ENCODE measurements at places on chromosomes 1 and 21.

DNA sequence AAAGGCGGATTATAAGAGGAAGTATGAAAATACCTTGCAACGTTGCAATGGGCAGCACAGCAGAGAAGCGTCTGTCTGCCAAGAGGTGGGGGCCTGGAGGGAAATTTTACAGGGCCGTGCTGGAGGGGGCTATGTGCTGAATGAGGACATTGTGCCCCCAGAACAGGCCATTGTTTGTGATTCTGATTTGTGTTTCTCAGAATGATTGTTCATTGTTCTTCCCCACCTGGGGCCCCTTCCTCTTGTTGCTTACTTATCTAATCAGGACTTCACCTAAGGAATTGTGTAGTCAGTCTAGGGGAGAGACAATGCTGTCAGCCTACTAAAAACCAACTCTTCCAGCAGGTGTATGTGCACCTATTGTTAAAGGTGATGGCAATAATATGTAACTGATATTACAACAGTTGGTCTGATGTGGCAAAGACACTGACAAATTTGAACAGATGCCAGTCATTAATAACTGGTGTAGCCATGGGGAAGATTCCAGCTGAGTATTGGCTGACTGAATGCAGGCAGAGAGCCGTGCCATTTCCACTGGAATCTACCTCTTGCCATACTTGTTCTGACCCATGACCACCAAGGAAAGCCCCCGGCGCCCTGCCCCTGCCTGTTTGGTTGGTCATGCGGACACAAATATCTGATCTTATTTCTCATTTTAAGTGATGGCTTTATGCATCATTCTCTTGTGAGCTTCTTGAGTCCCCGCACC lies 45.2 kb upstream of the PSEN2 start:
- DNase-seq = no peak

- no peak for DNase-seq
These were observed 548.6 kb downstream of the LTN1 start for GRCh38 chr21:28444111-28444510.

- DNase-seq = no peak
These were observed 17.1 kb upstream of the SRP9 start for GRCh38 chr1:225760531-225760930.

DNA sequence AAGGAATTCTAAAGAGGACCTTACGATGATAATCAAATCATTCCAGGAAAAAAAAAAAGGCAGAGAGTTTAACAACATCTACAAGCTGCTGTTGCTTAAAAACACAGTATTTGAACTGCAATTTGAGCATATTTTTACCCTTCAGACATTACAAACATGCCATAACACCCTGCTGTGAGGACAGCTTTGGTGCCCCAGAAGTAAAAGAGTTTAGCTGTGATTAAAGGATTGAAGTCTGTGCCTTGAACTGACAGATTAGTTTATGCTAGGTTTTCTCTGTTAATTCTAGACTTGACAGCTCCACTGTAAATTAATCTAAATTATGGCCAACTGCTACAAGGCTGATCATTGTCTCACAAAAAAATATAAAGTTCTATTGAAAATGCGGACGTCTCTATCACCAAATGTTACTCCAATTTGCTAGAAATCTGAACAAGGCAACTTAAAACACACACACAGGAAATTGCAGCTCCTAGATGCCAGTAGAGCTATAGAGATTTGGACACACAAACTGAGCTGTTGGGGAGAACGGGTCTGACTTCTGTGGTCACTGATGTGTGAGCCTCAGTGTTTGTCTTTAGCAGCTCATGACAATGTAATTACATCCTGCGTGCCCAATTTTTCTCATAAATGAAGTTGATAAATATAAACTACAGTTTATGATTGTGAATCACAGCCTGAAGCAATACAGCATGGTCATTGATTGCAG lies 217.9 kb downstream of the NTNG1 start:
- no peak for DNase-seq

GRCh38 chr1:94901841-94902240 lies 25.1 kb downstream of the CNN3 start:
- no peak for DNase-seq

DNA sequence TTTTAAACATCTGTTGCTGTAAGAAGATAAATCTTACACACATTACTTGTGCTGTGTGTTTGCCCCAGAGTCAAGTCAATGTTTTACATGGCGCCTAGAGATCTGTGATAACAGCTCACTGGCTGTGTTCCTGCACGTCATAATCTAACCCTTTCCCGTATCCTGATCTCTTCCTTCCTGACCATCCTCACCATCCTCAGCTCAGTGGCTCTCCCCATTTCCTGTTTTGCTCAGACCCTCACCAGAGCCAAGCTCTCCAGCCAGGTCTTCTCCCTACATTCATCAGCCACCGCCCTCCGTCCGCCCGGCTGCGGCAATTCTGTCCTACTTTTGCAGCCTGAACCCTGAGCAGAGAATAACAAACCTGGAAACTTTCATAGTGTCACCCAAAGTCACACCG lies 824.7 kb downstream of the USP25 start:
- no peak for DNase-seq

DNA sequence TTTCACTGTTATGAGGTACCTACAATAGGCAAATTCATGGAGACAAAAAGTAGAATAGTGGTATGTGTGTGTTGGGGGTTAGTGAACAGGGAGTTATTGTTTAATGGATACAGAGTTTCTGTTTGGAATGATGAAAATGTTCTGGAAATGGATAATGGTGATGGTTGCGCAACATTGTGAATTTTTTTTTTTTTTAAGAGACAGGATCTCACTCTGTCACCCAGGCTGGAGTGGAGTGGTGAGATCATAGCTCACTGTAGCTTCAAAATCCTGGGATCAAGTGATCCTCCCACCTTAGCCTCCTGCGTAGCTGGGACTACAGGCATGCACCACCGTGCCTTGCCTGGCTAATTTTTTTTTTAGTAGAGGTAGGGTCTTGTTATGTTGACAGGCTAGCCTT lies 34.5 kb upstream of the TRABD2B start:
- no peak for DNase-seq

- DNase-seq = no peak
These were observed 14.4 kb downstream of the ELAVL4 start for GRCh38 chr1:50123071-50123470.

- DNase-seq = no peak
These were observed 36.4 kb upstream of the CFAP126 start for GRCh38 chr1:161404051-161404597.

- DNase-seq = no peak
These were observed 5.9 kb downstream of the AGT start for GRCh38 chr1:230707732-230708630.

DNA sequence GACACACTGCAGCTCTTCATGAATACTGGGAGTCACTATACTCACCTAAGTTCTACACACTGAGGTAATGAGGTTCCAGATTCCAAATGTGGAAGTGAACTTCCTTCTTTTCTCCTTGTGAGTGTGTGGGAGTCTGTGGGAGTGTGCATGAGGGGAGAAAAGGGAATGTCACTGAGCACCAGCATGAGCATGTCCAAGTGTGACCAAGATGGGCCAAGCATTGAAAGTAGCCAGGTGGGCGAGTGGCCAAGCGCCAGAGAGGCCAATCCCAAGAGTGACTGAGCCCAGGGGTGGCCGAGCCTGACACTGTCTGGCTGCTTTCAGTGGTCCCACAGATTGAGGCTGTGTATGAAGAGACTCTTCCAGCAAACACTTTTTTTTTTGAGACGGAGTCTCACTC lies 132.3 kb downstream of the HLCS start:
- no peak for DNase-seq

DNA sequence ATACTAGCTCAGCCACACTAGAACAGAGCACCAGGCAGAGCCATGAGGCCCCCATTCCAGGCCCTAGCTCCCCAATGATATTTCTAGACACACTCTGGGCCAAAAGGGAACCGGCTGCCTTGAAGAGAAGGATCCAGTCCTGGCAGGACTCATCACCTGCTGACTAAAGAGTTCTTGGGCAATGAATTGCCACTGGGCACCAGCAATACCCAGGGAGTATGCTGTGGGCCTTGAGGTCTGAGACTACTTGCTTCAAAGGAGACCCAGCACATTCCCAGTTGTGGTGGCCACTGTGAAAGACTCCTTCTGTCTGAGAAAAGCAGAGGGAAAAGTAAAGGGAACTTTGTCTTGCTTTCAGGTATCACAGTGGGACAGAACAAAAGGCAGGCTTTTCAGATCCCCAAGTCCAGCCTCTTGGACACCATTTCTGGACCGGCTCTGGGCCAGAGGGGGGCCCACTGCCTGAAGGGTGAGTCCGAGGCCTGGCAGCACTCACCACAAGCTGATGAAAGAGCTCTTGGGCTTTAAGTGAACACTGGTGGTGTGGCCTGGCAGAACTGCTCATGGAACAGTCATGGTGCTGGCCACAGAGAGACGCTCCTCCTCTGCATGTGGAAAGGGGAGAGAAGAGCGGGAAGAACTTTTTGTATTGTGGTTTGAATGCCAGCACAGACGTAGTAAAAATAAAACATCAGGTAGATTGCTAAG lies 72.5 kb downstream of the CDC42BPA start:
- DNase-seq = no peak

GRCh38 chr21:42465008-42465802 lies 30.8 kb downstream of the RSPH1 start:
- no peak for DNase-seq

DNA sequence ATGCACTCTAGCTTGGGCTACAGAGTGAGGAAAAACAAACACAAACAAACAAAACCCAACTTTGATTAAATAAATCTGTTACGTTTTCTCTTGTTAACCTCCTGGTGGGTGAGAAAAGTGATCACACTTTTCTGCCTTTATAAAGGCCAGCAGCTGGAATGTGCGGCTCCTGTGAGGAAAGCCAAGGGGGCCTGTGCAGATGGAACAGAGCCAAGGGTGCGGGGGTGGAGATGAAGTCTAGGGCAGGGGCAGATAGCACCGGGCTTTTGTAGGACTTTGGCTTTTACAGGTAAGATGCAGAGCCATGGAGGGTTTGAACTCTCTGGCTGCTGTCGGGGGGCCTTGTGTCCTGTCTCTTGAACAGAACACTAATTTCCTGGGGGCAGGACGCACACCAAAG lies 40.7 kb upstream of the GPR37L1 start:
- DNase-seq = no peak

DNA sequence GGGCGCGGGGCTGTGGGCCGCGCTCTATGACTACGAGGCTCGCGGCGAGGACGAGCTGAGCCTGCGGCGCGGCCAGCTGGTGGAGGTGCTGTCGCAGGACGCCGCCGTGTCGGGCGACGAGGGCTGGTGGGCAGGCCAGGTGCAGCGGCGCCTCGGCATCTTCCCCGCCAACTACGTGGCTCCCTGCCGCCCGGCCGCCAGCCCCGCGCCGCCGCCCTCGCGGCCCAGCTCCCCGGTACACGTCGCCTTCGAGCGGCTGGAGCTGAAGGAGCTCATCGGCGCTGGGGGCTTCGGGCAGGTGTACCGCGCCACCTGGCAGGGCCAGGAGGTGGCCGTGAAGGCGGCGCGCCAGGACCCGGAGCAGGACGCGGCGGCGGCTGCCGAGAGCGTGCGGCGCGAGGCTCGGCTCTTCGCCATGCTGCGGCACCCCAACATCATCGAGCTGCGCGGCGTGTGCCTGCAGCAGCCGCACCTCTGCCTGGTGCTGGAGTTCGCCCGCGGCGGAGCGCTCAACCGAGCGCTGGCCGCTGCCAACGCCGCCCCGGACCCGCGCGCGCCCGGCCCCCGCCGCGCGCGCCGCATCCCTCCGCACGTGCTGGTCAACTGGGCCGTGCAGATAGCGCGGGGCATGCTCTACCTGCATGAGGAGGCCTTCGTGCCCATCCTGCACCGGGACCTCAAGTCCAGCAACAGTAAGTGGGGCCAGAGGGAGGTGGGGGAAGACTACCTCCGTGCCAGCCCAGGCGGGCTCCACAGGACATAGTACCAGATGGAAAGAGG lies 808 bp downstream of the MAP3K21 start:
- DNase-seq = no peak

DNA sequence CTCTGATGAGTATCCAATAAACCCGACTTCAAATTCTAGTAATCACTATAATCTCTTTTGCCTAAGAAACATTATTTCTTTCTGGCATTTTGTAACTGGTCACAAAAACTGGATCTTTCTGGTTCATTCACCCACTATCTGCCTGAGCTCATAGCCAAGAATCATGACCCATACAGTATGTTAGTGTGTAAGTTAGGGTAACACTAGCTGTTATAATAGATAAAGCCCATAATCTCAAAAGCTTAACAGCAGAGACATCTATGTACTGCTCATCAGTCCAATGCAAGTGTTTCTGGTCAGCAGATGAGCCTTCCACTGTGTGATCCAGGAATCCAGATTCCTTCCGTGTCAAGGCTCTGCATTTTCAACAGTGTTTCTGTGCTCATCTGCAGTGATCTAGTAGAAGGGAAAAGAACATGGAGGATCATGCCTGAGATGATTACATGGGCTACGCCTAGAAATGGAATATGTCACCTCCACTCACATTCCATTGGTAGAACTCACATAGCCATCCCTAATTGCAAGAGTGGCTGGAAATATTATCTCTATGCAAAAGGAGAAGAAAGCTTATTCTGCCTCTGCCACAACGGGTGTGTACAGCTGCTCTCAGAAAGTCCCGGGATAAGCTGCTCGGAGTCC lies 27.7 kb downstream of the RRAGC start:
- DNase-seq = no peak

DNA sequence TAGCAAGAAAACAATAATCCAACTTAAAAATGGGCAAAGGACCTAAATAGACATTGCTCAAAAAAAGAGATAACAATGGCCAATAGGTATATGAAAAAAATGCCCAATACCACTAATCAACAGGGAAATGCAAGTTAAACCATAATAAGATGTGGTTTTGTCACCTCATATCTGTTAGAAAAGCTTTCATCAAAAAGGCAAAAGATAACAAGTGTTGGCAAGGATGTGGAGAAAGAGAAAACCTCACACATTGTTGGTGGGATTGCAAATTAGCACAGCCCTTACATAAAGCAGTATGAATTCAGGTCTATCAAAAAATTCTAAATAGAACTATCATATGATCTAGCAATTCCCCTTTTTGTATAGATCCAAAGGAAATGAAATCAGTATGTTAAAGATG lies 387.2 kb upstream of the DUSP10 start:
- no peak for DNase-seq

DNA sequence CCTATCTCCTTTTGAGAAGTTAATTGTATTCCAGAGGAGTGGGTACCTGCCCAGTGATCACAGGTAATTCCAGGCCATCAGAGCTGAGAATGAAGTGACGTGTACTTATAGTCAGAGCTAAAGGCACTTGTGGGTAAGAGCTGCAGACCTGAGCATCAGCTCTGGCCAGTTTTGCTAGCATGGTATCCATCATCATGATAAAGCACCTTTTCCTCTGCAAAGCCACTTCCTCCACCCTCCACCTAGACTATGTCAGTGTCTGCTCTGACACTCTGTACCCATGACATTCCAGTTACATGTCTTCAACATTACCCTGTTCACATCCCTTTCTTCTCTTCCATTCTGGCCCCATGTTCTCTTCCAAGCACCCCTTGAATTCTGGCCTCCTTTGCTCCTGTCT lies 157.3 kb downstream of the GRIK3 start:
- DNase-seq = no peak

DNA sequence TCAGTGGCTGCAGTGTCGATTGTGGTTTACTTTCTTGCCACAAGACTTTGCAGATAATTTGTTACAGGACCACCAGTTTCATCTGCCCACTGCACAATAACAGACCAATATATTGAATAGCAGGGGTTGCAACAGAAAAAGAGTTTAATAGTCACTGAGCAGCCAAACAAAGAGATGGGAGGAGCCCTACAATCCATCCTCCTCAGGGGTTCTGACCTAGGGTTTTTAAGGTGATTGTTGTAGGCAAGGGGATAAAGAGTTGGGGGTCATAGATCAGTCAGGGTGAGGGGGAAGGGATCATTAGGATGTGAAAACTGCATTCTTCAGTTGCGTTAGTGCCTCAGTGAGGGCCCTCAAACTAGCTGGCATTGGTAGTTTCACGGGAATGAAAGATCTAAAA lies 110.7 kb upstream of the OLFM3 start:
- no peak for DNase-seq
